ENCODE measurements at places on chromosomes 2 and 18.

DNA sequence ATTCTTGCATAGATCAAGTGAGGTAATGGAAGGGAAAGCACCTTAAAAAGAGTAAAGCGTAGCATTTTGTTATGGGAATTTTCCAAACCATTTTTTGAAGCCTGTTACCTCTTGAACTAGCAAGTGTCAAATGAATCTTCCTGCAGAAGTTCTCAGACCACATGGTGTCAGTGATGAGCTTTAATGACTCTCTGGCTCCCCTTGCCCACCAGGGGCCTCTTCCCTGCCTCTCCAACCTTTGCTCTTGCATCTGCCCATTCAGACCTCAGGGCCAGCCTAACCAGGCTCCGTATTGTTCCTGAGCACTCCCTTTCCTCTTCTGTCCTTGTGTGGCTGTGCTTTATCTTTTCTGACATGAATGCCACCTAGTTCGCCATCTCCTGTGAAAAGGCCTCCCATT lies 155.9 kb downstream of the DIS3L2 start:
- DNase-seq: no peak

DNA sequence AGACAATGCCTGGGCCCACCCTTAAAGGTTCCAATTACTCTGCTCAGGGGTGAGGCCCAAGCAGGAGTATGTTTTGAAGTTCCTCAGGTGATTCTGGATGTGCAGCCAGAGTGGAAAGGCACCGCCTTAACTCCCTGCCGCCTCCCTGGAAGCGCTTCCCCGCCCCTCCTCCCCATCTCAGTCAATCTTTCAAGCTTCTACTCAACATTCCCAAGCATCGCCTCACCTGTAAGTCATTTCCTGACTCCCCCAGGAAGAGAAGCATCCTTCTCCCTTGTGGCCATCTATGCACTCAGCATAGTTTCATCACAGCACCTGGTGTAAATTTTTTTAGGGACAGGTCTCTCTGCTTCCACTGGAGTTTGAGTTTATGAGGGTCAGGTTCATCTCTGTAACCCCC lies 67.5 kb downstream of the MYL12B start:
- DNase-seq: no peak

DNA sequence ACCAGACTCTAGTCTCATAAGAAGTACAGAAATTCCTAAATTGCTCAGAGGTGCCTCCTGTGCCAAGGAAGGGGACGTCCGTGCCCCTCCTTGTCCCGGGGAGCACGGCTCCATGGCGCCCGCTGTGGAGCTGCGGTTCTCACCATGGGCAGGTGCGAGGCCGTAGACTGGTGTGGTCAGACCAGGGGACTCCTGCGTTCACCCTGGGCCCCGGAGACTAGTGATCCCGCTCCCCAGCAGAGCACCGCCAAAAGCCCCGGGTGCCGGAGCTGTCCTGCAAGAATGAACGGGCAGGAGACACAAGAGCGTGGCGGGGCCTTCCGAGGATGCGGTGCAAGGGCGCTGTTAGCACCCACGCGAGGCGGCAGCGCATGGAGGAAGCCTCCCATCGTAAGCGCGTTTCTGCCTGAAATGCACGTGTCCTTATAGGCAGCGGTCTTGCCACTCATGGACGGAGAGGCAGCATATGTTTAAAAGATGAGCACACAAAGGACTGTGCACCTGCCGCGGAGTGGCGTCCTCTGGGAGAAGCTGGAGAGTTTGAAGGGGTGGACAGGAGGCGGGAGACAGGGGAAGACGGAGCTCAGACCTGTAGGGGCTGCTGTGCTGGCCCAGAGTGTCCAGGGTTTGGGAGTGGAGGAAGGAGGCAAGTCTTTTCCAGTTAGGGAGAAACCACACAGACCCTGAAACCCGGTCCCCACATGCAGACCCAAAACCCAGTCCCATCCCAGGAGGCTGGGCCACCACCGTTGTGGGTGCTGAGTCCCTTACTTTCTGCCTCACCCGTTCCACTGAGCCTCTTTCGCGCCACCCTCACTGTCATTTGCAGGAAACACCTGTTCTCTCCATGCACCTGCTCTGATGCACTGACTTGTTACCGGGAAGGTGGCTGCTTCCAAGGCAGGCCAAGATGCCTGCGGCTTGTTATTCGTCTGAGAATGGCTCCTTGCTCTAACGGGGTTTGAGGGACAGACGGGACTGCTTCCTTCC lies 7.5 kb upstream of the KCNG2 start:
- DNase-seq: no peak

DNA sequence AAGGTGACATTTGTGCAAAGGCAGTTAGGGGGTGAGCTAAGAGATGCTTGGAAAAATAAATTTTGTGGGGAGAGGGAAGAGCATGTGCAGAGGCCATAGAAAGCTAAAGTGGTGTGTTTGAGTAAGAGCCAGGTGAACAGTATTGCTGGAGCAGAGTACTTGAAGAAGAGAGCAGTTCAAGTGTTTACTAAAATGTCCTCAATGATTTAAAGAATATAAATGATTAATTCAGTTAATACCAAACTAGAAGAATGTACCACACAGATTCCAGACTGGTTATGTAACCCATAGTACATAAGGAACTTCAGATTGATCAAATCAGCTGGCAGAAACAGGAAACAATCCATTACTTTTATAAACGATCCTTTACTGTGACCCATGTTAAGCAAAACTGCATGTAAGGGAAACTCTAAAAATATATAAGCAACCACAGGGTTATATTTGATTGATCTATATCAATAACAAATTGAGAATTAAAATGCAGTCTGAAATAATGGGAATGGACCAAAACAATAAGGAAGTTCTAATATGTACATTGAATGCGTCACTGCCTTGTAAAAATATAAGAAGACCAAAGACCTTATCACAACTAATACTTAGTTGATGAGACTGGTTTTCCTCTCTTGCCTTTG lies 76.9 kb downstream of the LDAH start:
- DNase-seq: no peak

GRCh38 chr2:222627764-222628163 lies 28.1 kb downstream of the FARSB start:
- DNase-seq: no peak

- no peak for DNase-seq
These were observed 112.4 kb upstream of the SLC66A3 start for GRCh38 chr2:11042841-11043240.

GRCh38 chr2:205998583-205998982 lies 87.4 kb downstream of the INO80D start:
- DNase-seq: no peak

DNA sequence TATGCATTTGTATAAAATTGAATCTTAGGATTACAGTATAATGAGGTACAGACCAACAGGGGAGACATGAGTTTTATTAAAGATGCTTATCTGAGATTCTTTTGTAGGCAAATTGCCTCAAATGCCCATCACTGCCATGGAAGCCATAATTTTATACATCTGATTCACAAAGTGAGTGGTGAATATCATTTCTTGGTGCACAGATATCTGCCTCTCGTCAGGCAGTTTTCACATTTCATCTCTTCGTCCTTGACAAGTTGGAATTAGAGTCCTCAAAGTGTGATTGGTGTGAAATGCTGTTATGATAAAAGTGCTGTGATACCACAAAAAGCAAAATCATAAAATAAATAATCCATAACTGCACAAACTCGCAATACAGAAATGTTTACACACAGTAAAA lies 1602.8 kb upstream of the DDX18 start:
- no peak for DNase-seq
